ENCODE measurements at places on chromosomes 6 and 20. TPM values are rescaled to one million over a fixed set of nuclear protein-coding genes. Genes with fewer than 3 reads are reported as not detected.

MAS1 gene
- 0.27 TPM for total RNA-seq

GRCh38 chr20:40476461-40476860 is 212.6 kb downstream of the MAFB start:
- no peaks in the 10 kb centered on the region for H3K27me3 ChIP-seq
- H3K36me3 ChIP-seq = no peaks in the 10 kb centered on the region
- H3K4me3 ChIP-seq = no peak overlapping the region
- DNase-seq = no peak
- no peaks in the 10 kb centered on the region for H3K4me1 ChIP-seq
- no peak overlapping the region for H3K27ac ChIP-seq

DNA sequence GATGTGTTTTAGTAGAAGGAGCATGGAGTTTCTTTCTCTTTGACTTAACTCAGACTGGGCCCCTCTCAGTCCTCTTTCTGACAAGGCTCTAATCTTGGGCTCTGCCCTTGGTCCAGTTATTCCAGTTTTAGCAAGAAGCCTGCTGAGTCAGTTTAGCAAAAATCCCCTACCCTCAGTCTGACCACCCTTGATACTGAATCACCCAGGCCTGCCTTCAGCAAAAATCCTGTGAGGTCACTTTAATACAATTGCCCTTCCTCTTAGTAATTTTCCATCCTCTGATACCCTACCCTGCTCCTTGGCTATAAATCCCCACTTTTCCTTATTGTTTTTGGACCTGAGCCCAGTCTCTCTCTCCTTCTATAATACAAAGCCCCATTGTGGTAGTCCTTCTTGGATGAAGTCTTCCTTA is 326.7 kb upstream of the NOX3 start:
- H3K4me3 ChIP-seq = no peak overlapping the region
- no peaks in the 10 kb centered on the region for H3K36me3 ChIP-seq
- no peak for DNase-seq
- H3K27ac ChIP-seq = peak overlapping the region; percentile 34
- peaks cover 14% of the 10 kb centered on the region for H3K4me1 ChIP-seq

GRCh38 chr20:33568378-33568777 is 78.5 kb downstream of the CBFA2T2 start:
- H3K36me3 ChIP-seq = no peaks in the 10 kb centered on the region
- peaks cover 31% of the 10 kb centered on the region for H3K4me1 ChIP-seq
- no peak for DNase-seq
- H3K27me3 ChIP-seq = no peaks in the 10 kb centered on the region
- H3K4me3 ChIP-seq = no peak overlapping the region

DNA sequence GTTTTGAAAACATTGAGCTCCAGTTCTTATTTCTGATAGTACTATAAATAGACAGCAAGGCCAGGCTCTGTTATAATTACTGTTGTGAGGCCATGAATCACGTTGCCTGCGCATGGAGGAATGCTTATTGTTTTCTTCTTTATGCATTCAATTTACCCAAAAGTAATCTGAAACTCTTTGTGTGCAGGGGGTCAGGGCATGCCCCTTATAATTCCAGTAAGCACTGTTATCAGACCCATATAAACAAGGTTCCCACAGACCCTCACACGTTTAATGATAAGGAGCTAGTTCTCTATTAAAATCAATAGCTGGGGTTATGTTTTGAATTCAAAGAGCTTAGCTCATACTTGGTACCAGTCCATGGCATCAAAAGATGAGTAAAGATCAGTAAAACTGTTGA is 174.8 kb upstream of the ARG1 start:
- no peak for DNase-seq
- no peak overlapping the region for H3K4me3 ChIP-seq
- H3K36me3 ChIP-seq = no peaks in the 10 kb centered on the region
- H3K27ac ChIP-seq = no peak overlapping the region
- no peaks in the 10 kb centered on the region for H3K4me1 ChIP-seq

ME1 gene
- 13.8 TPM for total RNA-seq

DNA sequence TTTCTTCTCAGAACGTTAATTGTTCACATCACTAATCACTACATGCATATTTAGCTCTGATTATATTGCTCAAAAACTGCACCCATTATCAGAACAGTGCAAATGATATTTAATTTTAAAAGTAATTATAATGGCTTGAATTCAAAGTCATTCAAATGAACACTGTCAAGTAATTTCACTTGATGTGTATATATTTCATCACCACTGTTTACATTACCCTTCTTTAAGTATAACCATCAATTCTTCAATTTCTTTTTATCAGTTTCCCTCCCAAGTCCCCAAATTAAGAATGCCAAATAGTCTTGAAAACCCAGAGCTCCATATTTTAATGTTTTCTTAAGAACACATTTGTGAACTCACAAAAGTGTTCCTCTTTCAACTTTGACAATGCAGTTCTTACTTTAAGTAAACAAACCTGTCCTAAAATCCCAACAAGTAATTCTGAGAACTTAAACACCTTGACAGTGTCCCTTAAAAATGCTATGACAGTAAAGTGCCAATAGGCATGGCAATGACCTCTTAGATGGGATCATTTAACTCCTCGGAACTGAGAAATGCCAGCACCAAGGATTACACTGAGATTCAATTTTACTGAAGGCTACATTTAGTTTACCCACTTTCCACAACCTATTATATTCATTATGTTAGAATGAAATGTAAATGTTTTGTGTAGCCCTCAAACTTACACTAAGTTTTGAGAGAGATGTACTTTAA is 16.7 kb upstream of the SNX14 start:
- H3K36me3 ChIP-seq = peaks cover 26% of the 10 kb centered on the region
- H3K4me1 ChIP-seq = no peaks in the 10 kb centered on the region
- no peak overlapping the region for H3K27ac ChIP-seq
- no peak for DNase-seq
- no peak overlapping the region for H3K4me3 ChIP-seq
- H3K27me3 ChIP-seq = no peaks in the 10 kb centered on the region

ASIP gene
- not detected for total RNA-seq

GRCh38 chr6:47023573-47023972 is 18.6 kb downstream of the ADGRF1 start:
- H3K27me3 ChIP-seq = no peaks in the 10 kb centered on the region
- no peaks in the 10 kb centered on the region for H3K36me3 ChIP-seq
- DNase-seq = no peak
- H3K4me1 ChIP-seq = no peaks in the 10 kb centered on the region
- H3K4me3 ChIP-seq = no peak overlapping the region

DNA sequence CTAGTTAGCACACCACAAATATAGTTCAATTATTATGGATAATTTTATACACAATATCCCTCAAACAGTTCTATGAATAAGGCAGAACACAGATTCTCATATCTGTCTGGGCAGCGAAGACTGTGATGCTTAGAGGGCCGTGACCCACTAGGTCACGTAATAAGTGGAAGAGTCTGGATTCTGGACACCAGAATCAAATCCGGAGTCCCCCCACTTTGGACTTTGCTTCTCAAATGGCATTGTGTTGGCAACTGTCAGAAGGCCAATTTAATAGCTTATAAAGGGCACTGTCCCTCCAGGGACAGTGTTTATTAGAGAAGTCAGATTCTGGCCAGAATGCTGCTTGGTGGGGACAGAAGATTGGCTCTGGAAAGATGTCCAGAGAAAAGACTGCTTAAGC is 6.8 kb upstream of the CCDC167 start:
- H3K4me3 ChIP-seq = no peak overlapping the region
- no peaks in the 10 kb centered on the region for H3K4me1 ChIP-seq
- H3K36me3 ChIP-seq = no peaks in the 10 kb centered on the region
- no peaks in the 10 kb centered on the region for H3K27me3 ChIP-seq
- DNase-seq = no peak

LINC00237 gene
- not detected for total RNA-seq

All from thoracic aorta (tissue), 2 donors.